Putamen (tissue), 1 donor: ENCODE measurements at places on chromosomes 2 and 18.

GRCh38 chr2:157808421-157808820 is 67.7 kb downstream of the ACVR1 start:
- no peak for DNase-seq

- no peak for DNase-seq
These were observed 134.5 kb downstream of the RHBDD1 start for GRCh38 chr2:226970362-226970761.

DNA sequence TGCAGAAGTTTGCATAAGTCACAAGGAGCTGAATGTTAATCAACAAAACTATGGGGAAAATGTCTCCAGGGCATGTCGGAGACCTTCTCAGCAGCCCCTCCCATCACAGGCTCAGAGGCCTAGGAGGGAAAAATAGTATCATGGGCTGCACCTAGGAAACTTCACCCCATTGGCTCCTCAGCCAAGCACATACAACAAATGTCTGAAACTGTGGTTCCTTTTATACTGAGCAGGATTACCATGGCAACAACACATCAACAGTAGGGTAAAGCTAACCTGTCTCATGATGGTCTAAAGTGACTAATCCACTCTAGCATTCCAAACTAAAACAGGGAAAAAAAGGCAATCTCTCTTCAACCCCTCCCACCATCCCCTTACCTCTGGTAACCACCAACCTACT is 3.2 kb upstream of the NEMP2 start:
- DNase-seq = no peak

DNA sequence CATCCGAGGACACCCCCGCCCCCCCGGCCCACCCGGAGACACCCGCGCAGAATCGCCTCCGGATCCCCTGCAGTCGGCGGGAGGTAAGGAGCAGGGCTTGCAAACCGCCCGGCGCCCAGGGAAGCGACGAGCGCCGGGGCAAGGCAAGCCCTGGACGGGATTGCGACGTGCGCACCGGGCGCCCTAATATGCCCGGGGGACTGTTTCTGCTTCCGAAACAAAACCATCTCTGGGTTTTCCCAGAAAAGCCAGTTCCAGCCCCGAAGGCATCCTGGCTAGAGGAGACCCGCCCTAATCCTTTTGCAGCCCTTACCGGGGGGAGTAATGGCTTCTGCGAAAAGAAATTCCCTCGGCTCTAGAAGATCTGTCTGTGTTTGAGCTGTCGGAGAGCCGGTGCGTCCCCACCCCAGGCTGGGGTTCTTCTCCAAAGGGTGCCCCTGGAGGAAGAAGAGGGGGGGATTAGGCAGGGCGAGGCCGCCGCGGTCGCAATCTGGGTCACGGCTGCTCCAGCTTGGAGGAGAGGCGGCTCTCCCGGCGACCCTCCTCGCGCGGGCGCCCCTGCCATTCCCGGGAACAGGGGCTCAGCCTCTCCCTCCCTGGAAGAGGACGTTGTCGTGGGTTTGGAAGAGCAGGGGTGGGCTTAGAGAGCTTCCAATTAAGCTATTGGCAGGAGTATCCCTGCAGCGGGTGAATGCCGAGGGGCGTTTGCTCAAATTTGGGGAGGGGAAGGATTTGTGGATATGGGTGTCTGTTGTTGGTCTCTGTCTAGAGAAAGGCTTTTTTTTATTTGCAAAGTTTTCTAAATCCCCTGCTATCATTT is 521 bp downstream of the MYCN start:
- DNase-seq = peak; percentile 7

DNA sequence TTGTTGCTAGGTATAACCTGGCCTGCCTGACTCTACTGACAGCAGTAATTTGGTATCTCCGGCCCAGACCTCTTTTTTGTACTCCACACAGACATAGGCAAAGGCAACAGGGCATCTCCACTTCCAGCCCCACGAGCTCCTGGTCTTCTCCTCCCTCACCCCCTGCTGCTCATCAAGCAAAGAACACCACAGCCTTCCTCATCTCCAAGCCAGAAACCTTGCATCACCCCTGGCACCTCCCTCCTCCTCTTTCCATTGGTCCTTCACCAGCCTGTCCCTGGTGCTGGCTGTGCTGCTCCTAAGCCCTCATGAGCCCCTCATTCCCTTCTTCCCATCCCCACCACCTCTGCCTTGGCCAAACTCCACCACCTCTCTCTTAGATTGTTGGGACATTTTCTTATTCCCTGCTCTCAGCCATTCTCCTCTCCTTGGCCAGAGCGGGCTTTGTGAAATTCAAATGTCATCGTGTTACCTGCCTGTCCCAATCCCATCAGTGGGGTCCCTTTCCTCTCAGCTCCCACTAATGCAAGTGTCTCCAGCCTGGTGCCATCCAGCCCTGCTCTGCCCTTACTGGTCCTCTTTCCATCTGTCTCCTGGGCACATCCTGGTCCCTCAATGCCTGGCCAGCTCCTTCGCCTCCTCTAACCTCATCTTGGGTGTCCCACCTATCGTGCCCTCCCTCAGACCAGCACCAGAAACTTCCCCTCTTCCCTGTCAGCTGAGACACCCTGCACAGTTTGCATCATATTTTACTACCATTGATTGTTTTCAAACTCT is 77.4 kb downstream of the INHBB start:
- no peak for DNase-seq

DNA sequence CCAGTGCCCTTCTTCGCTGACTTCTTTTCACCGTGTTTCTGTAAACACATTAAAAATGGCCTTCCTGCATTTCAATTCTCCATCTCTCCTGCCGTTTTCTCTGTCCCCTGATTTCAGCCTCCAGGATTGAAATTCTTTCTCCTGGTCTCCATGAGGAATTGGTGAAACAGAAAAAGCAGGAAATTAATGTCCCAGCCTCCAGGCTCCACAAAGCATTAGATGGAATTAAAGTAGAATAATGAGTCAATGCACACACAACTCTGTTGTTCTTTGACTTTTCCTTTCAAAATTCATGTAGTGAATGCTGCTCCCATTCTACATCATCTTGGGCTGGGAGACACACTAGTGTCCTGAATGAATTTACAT is 209.5 kb downstream of the KLHL29 start:
- no peak for DNase-seq

- no peak for DNase-seq
These were observed 67.5 kb downstream of the RMDN2 start for GRCh38 chr2:37992601-37993000.

- DNase-seq = no peak
These were observed 1.5 kb upstream of the OST4 start for GRCh38 chr2:27072920-27073319.

DNA sequence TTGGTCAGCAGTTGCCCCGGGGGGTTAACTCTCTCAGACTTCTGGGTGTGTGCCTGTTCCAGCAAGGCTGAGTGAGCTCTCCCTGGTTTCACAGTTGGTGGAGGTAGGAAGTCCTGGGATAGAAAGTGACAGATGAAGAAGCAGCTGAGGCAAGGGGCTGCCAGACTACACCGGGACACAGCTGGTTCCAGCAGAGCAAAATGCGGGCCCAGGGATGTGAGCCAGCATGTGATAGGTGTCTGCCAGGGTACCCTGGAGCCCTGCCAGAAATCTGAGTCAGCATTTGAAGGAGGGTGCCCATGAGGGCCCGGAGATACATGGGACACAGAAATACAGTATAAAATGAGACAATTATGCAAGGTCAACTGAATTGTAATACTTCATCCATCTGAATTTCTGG is 79.3 kb upstream of the LGALSL start:
- DNase-seq = no peak

GRCh38 chr2:182420669-182421068 is 6.2 kb downstream of the PDE1A start:
- no peak for DNase-seq

GRCh38 chr18:49164738-49165137 is 214.0 kb upstream of the SMAD7 start:
- DNase-seq = no peak

- DNase-seq = no peak
These were observed 573 bp downstream of the PAIP2B start for GRCh38 chr2:71226096-71226964.

DNA sequence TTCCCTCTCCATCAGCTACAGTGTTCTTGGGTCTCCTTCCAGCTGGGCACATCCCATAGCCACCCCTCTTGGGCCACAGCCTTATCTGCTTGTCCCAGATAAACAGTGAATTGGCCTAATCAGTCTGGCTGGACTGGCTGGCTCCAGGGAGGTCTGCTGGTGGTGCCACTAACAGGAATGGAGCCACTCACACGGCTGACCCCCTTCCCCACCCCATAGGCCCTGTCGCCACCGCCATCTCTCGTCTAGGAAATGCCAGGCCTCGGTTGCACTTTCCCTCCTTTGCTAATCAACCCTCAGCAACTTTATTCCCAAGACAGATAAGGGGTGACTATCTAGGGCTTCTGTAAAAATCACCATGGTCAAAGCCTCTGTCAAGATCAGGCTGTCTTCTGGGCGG is 23.0 kb upstream of the TNP1 start:
- DNase-seq = no peak

DNA sequence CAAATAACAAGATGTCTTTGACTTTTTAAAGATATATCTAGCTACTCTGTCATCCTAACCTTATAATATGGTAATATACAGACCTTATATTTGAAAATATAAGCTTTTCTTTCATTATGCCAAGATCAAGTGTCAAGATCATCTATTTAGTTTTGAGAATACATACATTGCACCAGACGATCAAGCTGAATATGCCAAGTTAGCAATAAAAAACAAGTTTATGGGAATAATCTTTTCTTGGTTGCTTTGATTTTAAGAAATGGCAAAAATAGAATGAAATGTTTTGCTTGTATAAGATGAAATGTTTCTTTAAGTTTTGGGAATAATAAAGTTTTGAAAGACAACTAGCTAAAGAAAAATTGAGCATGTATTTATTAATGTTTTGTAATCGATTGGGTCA is 163.8 kb downstream of the DPP4 start:
- no peak for DNase-seq

GRCh38 chr2:65367524-65367923 is 64.9 kb downstream of the SPRED2 start:
- DNase-seq = no peak

DNA sequence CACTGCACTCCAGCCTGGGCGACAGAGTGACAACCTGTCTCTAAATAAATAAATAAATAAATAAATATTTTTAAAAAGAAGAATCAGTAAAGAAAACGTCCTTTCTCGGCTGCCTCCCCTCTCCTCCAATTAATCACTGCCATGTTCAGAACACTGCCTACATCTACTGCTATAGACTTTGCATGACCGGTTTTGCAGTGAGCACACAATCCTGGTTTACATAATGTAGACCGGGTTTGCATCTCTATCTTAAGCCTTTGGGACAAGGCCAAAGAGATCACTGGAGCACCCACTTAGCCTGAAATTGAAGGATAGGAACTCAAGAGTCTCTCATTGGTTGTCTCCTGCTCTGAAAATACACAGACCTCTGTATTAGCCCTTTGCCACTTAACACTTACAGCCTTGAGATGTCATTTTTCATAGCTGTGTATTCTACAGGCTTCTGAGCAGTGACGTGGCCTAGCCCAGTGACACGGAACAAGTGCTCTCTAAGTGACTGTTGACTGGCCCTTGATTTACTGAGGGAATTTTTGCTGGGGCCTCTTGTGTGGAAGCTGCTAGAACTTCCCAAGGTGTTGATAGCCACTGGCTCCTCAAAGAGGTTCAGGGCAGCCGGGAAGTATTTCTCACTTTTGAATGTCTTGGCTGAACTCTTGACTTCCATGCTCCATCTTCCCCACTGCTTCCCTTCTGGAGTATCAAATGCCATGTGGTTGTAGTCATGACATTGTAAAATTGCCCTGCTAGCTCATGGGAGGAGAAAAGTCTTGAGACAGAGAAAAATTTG is 45.3 kb upstream of the CCBE1 start:
- no peak for DNase-seq

- no peak for DNase-seq
These were observed 30.1 kb upstream of the MC5R start for GRCh38 chr18:13793819-13794218.

GRCh38 chr2:191933307-191934105 is 86.6 kb upstream of the CAVIN2 start:
- no peak for DNase-seq

GRCh38 chr2:130869441-130870160 is 32.9 kb downstream of the ARHGEF4 start:
- DNase-seq = peak; percentile 79

DNA sequence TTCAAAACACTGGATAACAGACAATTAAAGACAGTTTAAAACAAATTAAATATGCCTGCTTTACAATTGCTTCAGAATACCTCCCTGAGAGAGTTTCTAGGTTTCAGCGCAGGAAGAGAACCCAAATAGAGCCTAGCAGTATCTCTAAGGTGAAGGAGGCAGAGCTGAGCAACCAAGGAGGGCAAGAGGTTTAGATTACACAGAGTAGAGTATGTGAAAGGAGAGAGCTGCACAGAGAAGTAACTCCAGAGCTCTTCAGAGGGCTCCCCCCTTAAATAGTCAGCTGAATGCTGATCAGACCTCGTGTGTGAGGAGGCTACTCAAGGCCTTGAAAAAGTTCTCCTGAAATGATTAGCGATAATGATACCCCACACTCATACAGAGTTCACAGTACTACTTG is 386.5 kb upstream of the TCF4 start:
- DNase-seq = no peak

- DNase-seq = no peak
These were observed 42.0 kb downstream of the MAPRE2 start for GRCh38 chr18:35083174-35083712.

- no peak for DNase-seq
These were observed 34.2 kb downstream of the SCTR start for GRCh38 chr2:119490106-119490505.

DNA sequence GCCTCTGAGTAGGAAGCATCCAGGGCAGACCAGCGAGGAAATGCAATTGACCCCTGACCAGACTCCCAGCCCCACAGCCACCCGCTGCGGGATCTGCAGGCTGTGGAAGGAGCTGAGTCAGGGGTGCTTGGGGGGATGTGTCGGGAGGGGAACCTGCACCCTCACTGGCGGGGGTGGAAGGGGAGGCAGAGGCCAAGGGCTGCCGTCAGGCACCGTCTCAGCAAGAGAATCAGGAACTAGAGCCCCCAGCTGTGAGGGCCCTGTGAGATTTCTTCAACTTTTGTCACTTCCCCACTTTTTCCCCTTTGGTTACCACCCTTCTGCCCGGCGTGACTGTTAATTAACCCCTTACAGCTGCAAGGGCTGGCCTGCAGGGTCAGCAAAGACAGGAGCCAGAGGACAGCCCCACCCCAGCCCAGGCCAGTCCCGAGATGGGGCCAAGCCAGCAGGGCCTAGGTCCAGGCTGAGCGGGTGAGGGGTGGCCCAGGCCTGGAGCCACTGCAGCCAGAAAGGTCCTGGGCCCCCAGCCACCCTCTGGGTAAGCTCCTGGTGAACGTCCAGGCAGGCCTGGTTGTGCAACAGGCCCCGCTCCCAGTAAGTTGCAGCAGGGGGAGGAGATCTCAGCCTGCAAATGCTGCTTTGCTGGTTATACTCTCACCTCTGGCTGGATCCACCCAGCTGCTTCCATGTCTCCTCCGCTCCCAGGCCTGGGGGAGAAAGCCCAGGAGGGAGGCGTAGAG is 147.0 kb upstream of the ID2 start:
- DNase-seq = peak; percentile 53

- no peak for DNase-seq
These were observed 153.4 kb upstream of the SOX11 start for GRCh38 chr2:5538772-5539171.

DNA sequence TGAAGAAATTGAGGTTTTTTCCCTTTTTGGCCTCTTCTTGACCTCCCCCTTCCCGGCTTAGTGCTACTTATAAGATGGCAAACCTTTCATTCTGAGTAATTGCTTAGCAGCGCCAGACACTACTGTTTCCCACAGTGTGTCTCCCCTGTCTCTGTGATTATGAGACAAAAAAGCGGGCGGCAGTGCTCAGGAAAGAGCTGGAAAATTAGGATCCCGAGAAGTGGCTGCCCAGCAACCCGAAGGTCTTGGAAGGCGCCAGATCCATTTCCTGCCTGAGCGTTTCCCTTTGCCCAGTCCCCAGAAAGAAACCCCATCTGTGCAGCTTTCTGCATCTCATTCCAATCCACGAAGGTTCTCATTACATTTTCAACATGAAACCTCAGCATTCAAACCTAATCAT is 191.9 kb upstream of the APCDD1 start:
- no peak for DNase-seq
